ENCODE measurements at places on chromosomes 2 and 18. TPM values are rescaled to one million over a fixed set of nuclear protein-coding genes. Genes with fewer than 3 reads are reported as not detected.

DNA sequence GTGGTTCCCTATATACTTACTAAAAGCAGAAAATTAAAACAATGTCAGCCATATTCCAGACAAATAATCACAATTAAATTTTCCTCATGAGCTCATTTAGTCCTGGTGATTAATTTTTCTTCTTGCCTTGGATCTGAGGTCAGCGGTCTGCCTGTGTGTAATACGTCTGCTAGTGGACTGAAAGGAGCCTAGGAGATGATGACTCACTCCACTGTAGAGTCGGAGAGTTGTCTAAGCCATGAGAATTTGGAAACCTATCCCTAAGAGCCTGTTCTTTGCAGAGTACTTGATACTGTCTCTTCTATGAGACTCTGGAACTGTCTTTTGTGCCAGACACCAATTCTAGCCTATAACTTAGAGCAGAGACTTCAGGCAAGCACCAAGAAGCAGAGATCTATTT lies 94.2 kb upstream of the RAB27B start:
- no peak for DNase-seq

GRCh38 chr2:99677814-99678213 lies 188.0 kb upstream of the REV1 start:
- DNase-seq, result no peak

Gene FEV
- not detected for total RNA-seq

Gene LRRTM4
- total RNA-seq, result not detected

Gene CHRND
- total RNA-seq, result not detected
